Spleen (tissue), 13 donors: ENCODE measurements at places on chromosomes 5 and 9. TPM values are rescaled to one million over a fixed set of nuclear protein-coding genes. Genes with fewer than 3 reads are reported as not detected.

The NOL8 gene
- 29.9 TPM for polyA plus RNA-seq

The ENTREP1 gene
- polyA plus RNA-seq: 0.61 TPM

The COX7C gene
- 956 TPM for polyA plus RNA-seq

The NIM1K gene
- 0.13 TPM for polyA plus RNA-seq

The FBN2 gene
- polyA plus RNA-seq: 0.21 TPM

The MTRR gene
- 13.8 TPM for polyA plus RNA-seq

- peak overlapping the region; percentile 67 for H3K27ac ChIP-seq
- no peaks in the 10 kb centered on the region for H3K4me1 ChIP-seq
- H3K27me3 ChIP-seq: no peaks in the 10 kb centered on the region
- DNase-seq: no peak
- no peak overlapping the region for H3K4me3 ChIP-seq
- no peaks in the 10 kb centered on the region for H3K36me3 ChIP-seq
Measured at GRCh38 chr5:157025093-157025698, 33.7 kb downstream of the HAVCR1 start.

DNA sequence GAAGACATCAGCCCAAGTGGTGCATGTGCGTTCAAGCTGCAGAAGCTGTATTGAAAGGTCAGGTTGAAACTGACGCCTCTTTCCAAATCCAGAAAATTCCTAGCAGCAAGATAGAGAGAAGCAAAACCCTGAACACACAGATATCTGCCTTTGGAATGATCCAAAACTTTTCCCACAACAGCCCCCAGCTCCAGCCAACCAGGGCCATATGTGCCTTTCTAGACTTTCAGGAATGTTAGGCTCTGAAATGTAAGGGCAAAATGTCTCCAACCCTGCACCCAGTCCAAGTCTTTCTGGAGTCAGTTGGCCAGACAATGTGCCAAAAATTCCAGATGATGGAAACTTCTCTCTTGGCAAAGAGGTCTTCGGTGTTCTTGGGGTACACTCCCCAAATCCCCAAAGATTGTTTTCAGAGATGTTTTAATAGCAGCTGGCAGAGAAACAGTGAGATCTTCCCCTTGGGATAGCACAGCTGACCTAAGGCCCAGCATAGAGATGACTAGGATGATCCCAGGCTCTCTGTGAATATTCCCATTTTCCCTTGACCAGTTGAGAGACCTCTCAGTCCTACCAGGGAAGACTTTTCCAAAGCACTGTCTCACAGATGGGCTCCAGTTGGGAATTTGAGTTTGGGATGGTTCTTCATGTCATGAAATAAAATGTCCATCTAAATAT lies 440.4 kb upstream of the CD180 start:
- no peak for DNase-seq
- H3K4me3 ChIP-seq: no peak overlapping the region
- H3K36me3 ChIP-seq: no peaks in the 10 kb centered on the region
- no peak overlapping the region for H3K27ac ChIP-seq
- no peaks in the 10 kb centered on the region for H3K4me1 ChIP-seq
- no peaks in the 10 kb centered on the region for H3K27me3 ChIP-seq

DNA sequence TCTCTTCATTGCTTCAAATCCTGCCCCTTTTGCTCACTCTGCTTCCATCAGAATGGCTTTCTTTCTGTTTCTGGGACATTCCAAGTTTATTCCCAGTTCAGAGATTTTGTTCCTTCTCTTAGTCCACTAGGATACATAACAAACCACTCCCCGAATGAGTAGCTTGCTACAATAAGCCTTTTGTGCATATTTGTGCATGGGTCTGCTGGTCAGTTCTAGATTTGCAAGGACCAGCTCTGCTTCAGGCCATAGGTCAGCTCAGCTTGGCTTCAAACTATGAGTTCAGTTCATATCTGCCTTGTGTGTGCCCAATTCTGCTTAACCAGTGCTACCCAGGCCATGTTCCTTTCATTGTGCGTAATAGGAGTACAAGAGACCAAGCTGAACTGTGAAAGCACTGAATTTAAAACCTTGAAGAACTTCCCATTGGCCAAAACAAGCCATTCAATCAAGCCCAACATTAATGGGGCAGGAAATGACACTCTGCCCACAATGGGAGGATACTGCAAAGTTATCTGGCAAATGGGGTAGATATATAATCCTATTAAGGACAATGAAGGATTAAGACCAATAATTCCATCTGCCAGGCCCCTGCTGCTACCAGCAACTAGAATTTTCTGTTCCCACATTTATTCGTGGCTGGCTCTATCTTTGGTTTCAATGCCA lies 328.8 kb downstream of the PRELID2 start:
- no peak overlapping the region for H3K4me3 ChIP-seq
- DNase-seq: no peak
- H3K36me3 ChIP-seq: no peaks in the 10 kb centered on the region
- no peaks in the 10 kb centered on the region for H3K27me3 ChIP-seq
- H3K4me1 ChIP-seq: no peaks in the 10 kb centered on the region

DNA sequence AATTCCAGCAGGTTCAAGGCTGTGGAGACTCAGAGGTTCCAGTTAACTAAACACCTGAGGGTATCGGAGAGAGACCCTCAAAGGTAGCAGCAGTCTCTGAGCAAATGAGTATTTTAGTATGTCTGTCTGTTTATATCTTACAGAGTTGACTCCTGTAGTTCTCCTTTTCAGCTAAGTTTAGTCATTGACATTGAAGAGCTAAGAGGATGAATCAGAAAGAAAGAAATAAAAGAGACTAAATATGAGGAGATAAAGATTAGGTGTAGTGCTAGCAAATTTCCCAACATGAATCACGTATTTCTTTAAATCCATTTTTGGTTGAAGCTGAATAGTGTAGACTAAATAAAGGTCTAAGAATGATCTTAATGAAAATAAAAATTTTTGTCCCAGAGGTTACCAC lies 474.0 kb upstream of the RGMB start:
- no peak for DNase-seq
- H3K27ac ChIP-seq: no peak overlapping the region
- H3K4me1 ChIP-seq: no peaks in the 10 kb centered on the region
- H3K27me3 ChIP-seq: no peaks in the 10 kb centered on the region

GRCh38 chr9:136823136-136824046 lies 15.6 kb downstream of the RABL6 start:
- no peak overlapping the region for H3K27ac ChIP-seq
- no peaks in the 10 kb centered on the region for H3K4me1 ChIP-seq
- no peaks in the 10 kb centered on the region for H3K27me3 ChIP-seq
- no peak overlapping the region for H3K4me3 ChIP-seq
- DNase-seq: no peak

DNA sequence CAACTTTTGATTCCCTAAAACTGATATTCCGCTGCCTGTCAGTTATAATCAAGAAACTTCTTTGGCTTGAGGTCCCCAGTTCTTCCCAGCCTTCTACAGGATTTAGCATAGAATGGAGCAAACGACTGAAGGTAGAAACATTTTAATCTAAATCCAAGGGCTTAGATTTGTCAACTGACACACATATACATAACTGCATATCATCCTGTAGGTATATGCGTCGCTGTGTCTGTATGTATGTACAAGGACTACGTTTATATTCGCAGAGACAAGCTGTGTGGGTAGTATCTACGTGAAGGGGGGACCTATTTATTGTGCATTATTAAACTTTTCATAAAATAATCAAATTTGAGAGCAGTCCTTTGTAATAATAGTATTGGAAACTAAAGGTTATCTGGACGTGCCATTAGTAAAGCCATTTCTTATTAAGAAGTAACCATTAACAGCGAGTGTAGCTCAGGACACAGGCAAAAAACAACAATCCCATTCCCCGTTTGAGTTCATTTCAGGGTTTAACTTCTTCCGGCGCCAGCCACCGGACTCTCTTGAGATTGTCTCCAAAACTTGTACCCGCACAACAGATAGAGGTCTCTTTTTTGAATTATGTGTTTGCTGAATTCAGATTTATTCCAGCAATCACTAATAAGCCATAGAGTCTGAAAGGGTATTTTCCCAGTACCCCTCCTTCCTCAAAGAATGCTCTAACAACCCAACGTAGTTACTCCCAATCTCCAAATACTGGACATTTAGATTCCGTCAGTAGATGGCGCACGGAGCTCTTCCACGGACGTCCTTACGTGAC lies 2.1 kb upstream of the MLLT3 start:
- peaks cover 29% of the 10 kb centered on the region for H3K4me1 ChIP-seq
- no peak overlapping the region for H3K27ac ChIP-seq
- H3K4me3 ChIP-seq: peak overlapping the region; percentile 89
- no peaks in the 10 kb centered on the region for H3K27me3 ChIP-seq
- DNase-seq: peak; percentile 70
- no peaks in the 10 kb centered on the region for H3K36me3 ChIP-seq

GRCh38 chr5:146048994-146049703 lies 56.2 kb downstream of the PLAC8L1 start:
- H3K27me3 ChIP-seq: no peaks in the 10 kb centered on the region
- no peak overlapping the region for H3K27ac ChIP-seq
- no peak for DNase-seq
- no peaks in the 10 kb centered on the region for H3K36me3 ChIP-seq

DNA sequence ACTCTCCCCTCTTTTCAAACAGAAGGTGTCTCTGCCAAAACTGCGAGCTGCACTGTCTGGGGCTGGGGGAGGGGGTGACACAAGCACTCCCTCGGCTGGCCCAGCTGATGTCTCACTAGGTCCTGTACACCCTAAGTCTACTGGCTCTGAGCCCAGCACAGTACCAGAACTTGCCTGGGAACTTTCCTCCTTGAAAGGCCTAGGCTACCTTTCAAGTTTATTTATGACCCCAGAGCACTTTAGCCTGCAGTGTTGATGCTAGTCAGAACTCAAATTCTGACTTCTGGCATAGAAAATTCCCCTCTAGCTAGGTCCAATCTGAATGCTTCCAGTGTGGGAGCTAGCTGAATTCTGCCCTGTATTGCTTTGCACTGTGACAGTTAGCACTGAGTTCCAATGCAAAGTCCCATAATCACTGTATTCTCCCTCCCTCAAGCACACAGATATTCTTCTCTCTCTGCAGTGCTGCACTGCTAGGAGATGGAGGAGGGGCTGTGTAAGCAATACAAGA lies 10.5 kb downstream of the LURAP1L start:
- no peak overlapping the region for H3K4me3 ChIP-seq
- no peaks in the 10 kb centered on the region for H3K36me3 ChIP-seq
- DNase-seq: no peak
- peak overlapping the region; percentile 32 for H3K27ac ChIP-seq
- no peaks in the 10 kb centered on the region for H3K27me3 ChIP-seq

- H3K36me3 ChIP-seq: no peaks in the 10 kb centered on the region
- no peak for DNase-seq
- H3K27ac ChIP-seq: no peak overlapping the region
Measured at GRCh38 chr5:72597456-72597948, 90.3 kb upstream of the ZNF366 start.

- no peak for DNase-seq
- no peak overlapping the region for H3K4me3 ChIP-seq
- H3K4me1 ChIP-seq: peaks cover 12% of the 10 kb centered on the region
- no peak overlapping the region for H3K27ac ChIP-seq
- peaks cover 22% of the 10 kb centered on the region for H3K27me3 ChIP-seq
- no peaks in the 10 kb centered on the region for H3K36me3 ChIP-seq
Measured at GRCh38 chr9:119370816-119371215, 1.6 kb upstream of the BRINP1 start.

DNA sequence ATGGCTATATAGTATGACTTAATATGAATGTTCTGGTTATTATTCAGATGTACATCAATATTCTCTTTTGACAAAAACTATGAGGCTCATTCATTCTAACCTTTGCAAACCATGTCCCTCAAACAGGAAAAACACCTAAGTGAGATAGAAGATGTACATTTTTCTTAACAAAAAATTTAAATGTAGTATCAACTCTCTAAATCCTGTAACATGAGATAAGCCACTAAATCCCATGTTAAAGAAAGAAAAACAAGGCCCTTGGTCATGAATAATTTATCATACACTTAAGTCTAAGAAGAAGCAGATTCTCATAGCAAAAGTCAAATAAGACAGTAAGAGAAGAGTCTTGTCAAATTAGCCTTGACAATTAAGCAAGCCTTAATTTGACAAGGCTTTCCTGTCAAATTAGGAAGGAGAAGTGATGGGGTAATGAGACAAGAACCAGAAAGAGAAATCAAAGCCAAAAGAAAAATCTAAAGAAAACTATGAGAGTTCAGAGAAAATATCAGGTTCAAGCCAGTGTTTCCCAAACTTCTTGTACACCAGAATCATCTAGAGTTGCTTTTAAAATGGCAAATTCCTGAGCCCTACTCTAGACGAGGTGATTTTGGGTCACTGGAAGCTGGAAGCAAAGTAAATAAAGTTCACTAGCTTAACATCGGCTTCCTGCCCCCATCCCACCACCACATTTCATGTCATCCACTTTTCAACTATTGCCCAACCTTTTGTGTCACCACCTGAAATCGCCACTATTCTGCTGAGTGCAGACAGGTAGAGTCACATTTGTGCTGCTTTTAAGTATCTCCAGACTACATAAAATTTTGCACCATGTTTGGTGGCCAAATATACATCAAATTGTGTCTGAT lies 76.5 kb downstream of the NR6A1 start:
- no peaks in the 10 kb centered on the region for H3K27me3 ChIP-seq
- no peaks in the 10 kb centered on the region for H3K36me3 ChIP-seq
- H3K4me1 ChIP-seq: no peaks in the 10 kb centered on the region

DNA sequence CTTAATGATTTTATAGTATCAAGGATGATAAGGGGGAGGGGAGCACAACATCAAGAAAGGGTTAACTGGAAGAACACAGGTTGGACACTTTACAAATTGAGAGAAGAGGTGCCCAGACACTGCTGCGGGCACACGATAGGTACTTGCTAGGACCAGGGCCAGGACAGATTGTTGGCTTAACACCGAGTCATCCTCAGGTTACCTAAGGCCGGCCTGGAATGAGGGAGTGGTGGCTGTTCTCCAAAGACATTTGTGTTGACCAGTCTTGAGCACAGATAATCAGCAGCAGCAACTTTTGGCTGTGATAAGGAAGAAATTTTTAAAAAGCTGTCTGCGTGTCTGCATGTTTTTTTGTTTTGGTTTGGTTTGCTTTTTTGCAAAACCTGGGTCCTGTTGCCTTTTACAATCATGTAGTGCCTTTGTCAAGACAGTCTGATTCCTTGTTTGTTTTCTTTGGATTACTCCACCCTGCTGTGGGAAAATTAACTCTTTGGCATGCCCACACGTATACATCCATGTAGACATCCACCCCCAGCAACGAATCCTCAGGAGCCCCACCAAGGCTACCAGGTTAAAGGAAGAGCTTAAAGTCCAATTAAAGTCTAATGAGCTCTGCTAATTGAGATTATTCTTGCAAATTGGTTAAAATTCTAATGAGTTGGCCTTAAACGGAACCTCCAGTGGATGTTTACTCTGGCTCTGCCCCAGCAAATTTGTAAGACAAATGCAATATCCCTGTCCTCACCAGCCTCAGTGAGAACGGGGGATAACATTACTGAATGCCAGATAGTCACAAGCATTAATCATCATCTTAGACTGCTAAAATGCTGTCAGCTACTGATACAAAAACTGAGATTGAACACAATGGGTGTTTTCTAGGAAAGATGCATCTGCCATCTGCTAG lies 382.3 kb downstream of the ACTL7B start:
- no peaks in the 10 kb centered on the region for H3K27me3 ChIP-seq
- DNase-seq: no peak
- H3K4me3 ChIP-seq: no peak overlapping the region

- DNase-seq: no peak
- no peaks in the 10 kb centered on the region for H3K27me3 ChIP-seq
- no peak overlapping the region for H3K4me3 ChIP-seq
- no peak overlapping the region for H3K27ac ChIP-seq
- no peaks in the 10 kb centered on the region for H3K36me3 ChIP-seq
Measured at GRCh38 chr5:172746725-172747124, 24.3 kb downstream of the DUSP1 start.

- no peaks in the 10 kb centered on the region for H3K27me3 ChIP-seq
- H3K4me1 ChIP-seq: peaks cover 14% of the 10 kb centered on the region
- peak overlapping the region; percentile 30 for H3K27ac ChIP-seq
- DNase-seq: no peak
- no peaks in the 10 kb centered on the region for H3K36me3 ChIP-seq
Measured at GRCh38 chr5:10601246-10602030, 37.6 kb downstream of the ANKRD33B start.
